Left renal pelvis (tissue), 4 donors: ENCODE measurements at places on chromosomes 2 and 18. TPM values are rescaled to one million over a fixed set of nuclear protein-coding genes. Genes with fewer than 3 reads are reported as not detected.

DNA sequence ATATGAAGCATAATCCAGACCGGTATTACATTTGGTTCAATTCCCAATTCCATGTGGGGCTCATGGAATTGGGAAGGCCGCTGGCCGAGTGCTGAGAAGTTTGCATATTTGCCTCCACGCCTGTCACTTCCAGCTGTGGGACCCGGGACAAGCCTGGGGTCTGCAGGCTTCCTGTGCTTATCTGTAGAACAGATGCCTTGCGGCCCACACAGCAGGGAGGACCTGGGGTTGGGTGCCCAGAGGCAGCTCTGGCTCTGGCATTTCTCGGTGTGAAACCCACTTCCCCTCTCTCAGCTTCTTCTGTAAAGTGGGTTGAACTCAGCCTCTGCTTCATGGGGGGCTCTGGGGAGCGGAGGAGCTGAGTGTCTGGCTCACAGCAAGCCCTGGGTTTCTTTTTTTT is 97.9 kb downstream of the SH3BP4 start:
- DNase-seq: no peak

DNA sequence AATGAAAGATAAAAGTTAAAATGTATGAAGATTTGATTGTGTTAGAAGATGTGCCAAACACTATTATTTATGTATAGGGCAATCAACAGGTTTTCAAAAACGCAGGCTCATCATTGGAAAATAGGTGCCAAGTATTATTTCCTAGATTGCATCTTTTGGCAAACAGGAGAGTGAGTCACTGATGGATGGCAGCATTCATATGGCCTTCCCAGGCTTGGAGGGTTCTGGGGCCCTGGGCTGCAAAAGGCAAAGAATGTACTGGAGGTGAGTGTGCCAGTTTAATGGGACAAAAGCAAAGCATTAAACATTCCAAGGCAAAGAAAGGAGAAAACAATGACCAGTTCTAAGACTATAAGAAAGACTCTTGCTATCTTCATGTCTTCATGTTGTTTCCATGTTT is 379.4 kb downstream of the RIT2 start:
- no peak for DNase-seq

DNA sequence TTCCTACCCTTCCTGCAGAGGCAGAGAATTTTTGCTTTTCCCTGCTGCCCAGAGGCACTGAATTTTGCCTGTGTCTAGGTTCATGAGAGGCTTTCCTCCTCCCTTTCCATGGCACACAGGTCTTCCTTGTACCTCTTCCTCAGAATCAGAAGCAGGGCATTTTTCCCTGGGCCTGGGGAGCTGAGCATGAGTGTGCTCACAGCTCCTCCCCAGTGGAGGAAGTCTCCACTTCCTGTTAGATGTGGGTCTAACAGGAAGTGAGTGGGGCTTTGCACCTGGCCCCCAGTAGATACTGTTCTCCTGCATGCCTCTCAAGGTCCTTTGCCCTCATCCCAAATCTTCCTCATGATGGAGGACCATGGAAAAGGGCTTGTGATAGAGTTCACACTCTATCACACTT is 297.2 kb upstream of the FIGN start:
- no peak for DNase-seq

- no peak for DNase-seq
These were observed 34.7 kb downstream of the ANTXR1 start for GRCh38 chr2:69047625-69048145.

- no peak for DNase-seq
These were observed 22.5 kb upstream of the RASGRP3 start for GRCh38 chr2:33453905-33454479.

DNA sequence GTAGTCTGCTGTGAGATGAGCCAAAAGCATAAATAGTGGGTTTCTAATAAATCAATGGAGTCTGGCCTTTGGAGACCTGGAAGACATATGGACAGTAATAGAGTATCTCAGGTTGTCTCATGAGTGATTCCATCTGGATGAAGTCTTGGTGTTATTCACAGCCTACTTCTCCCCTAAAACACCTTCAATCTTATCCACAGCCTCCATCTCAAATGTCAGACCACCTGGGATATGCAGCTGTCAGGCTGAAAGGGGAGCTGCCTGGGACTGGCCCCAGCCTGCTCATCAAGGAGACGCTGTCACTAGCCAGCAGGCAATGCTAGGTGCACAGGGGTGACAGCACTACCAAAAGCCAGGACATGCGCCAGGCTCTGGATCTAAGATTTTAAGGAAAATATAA is 684.0 kb upstream of the ZEB2 start:
- DNase-seq: peak; percentile 54

DNA sequence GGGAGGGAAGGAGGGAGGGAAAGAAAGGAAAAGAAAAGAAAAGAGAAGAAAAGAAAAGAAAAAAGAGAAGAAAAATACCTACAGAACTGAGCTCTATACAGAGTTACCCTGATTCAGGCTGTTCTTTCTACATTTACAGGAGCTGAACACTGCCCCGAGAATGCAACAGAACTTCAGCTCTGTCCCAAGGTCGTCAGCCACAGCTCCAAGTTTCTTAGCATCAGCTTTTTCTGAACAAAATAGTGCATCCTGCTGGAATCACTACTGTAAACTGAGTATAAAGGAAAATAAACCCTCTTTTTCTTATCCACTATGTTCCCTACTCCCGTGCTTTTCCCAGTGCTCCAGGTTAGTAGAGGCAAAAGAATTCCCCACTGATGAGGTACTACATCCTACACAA is 4.7 kb upstream of the PPP4R1 start:
- DNase-seq: no peak

DNA sequence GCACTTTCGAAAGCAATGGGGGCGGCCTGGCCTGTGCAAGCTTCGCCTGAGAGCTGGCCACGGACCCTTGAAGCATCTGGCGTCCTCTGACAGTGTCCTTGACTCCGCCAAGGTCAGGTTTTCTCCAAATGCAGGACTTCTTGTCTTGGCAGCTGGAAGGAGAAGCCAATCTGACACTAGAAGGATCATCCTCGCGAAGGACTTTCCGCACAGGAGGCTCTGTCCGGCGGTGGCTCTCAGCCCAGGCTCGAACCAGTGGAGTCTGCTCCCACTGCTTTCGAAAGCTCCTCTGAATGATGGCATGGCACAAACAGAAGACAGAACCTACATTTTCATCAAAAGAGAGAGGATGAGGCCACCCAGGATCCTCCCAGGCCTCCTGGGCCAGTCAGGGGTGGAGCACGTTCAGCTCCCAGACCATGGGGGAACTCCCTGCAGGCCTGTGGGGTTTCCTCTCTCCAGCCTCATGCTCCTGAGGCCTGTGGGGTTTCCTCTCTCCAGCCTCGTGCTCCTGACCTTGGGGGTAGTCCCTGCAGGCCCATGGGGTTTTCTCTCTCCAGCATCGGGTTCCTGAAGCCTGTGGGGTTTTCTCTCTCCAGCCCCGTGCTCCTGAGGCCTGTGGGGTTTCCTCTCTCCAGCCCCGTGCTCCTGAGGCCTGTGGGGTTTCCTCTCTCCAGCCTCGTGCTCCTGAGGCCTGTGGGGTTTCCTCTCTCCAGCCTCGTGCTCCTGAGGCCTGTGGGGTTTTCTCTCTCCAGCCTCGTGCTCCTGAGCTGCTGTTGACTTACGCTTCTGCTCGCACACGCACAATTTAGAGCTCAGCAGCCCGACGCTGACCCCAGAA is 396.5 kb upstream of the SALL3 start:
- no peak for DNase-seq

DNA sequence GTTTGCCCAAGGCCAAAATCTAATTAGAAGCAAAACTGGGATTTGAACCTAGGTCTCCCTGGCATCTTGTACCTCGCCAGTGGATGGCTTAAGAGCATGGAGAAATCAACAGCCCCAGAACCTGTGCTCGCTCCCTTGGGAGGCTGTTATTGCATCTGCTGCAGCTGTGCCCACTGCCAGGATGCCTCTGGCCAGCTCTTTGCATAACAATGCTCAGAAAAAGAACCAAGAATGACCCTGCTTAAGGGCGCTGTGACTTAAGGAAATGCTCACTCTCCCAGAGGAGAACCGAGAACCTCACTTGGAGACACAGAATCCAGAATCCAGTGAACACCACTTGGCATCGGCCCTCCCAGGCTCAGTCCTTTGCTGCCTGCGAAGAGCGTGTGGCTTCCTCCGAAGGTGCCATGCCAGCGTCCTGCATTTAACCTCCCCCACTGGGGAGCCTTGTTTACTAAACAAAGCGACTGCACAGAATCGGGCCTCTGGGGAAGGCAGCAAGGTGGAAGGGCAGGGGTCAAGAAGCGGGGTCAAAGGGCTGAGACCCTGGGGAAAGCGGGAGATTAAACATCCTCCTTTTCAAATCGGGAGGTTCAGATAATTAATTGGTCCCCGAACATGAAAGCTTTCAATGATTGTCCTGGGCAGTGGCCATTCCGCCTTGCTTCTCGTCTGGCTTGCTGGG is 71.0 kb upstream of the BOD1L2 start:
- DNase-seq: no peak

DNA sequence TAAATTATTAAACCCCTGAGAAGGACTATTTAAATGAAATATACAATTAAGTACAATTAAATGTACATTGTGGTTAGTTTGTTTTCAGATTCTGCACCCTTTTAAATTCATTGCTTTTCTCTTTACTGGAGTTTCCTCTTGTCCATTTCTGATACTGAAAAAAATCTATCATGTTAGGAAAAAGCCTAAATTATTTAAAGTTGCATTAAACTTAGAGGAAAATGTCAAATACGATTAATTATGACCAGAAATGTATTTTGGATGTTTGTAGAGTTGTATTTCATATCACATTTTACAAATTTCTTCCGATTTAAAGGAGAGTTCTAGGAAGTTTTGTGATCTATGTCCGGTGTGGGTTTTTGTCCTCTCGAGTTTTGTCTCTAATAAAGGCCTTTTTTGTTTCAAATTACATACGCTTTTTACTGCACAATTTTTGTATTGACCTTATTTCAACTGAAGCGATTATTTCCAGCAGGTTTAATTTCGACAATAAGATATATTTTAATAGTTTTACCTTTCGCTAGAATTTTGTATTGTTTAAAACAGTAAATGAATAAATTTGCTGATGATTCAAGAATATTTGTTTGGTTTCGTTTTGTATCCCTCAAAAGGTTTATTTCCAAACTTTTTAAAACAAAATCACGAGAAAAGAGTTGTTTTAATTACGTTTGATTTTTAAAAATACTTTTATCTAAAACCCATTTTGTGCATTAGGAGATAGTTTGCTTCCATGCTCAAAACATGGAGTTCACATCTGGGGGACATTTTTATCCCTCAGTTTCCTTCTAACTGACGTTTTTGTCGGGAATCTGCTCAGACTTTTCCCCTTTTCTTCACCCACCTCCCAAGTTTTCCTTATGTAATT is 3.3 kb upstream of the SATB2 start:
- no peak for DNase-seq

DNA sequence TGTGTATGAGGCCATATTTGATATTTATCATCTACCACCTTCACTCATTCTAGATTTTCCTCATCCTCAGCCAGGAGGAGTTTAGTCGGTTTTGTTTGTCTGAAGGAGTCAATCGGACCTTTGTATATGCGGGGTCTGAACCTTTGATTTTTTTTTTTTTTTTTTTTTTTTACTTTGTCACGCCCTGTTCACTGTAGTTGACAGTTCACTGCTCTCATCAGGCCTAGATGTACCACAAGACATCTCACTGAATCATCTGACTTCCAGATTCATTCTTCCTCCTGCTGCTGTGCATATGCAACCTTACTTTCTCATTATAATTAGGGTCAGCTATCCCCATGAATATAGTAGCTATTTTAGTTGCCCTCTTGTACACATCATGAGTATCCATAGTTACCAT is 133.2 kb downstream of the ARHGAP15 start:
- DNase-seq: no peak

DNA sequence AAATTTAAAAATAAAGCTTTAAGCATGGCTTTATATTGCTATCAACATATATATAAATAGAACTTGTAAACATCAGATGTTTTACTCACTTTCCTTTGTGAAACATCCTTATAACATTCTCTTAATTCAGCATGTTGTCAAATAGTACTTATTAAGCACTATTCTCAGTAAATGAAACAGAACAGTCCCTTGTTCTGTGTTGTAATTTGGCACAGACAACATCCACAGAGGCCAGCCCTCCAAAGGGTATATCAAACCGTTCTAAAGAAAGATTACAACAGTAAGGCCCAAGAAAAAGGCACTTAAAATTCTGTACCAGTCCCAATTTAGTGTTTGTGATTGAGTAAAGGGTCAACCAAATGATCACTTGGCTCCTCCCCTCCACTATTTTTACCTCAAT is 46.0 kb downstream of the GAREM1 start:
- no peak for DNase-seq

DNA sequence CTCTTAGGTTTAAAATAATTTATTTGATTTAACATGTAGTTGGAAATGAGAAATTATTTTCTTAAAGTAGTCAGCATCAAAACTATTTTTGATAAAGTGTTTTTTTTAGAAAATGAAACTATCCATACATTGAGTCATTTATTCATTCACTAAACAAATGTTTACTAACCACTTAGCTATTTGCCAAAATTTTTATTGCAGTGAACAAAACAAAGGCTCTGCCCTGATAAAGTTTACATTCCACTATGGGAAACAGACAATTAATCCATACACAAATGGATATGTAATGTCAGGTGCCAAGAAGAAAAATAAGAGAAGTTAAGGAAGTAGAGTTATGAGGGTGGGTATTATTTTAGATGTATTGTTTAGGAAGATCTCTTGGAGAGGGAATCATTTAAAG is 19.1 kb upstream of the CCDC178 start:
- DNase-seq: no peak

- DNase-seq: no peak
These were observed 3.1 kb downstream of the FECH start for GRCh38 chr18:57583297-57583835.

- DNase-seq: no peak
These were observed 404.9 kb upstream of the SYT4 start for GRCh38 chr18:43682196-43682595.

- DNase-seq: no peak
These were observed 203.9 kb downstream of the PRKCE start for GRCh38 chr2:45855374-45855773.

The UGT1A1 gene
- polyA plus RNA-seq: 0.39 TPM

The VSNL1 gene
- 5.0 TPM for polyA plus RNA-seq

The C1QL2 gene
- polyA plus RNA-seq: not detected

The DUSP19 gene
- 6.8 TPM for polyA plus RNA-seq

The GCFC2 gene
- 44.6 TPM for polyA plus RNA-seq

The DYSF gene
- polyA plus RNA-seq: 9.9 TPM

The CLASP1 gene
- polyA plus RNA-seq: 45.9 TPM

The MC5R gene
- polyA plus RNA-seq: 0.47 TPM

The HMSD gene
- 2.0 TPM for polyA plus RNA-seq

The MAPRE2 gene
- polyA plus RNA-seq: 30.8 TPM
